Fibroblast of the aortic adventitia (primary cell): ENCODE measurements at places on chromosomes 5 and 9. TPM values are rescaled to one million over a fixed set of nuclear protein-coding genes. Genes with fewer than 3 reads are reported as not detected.

DNA sequence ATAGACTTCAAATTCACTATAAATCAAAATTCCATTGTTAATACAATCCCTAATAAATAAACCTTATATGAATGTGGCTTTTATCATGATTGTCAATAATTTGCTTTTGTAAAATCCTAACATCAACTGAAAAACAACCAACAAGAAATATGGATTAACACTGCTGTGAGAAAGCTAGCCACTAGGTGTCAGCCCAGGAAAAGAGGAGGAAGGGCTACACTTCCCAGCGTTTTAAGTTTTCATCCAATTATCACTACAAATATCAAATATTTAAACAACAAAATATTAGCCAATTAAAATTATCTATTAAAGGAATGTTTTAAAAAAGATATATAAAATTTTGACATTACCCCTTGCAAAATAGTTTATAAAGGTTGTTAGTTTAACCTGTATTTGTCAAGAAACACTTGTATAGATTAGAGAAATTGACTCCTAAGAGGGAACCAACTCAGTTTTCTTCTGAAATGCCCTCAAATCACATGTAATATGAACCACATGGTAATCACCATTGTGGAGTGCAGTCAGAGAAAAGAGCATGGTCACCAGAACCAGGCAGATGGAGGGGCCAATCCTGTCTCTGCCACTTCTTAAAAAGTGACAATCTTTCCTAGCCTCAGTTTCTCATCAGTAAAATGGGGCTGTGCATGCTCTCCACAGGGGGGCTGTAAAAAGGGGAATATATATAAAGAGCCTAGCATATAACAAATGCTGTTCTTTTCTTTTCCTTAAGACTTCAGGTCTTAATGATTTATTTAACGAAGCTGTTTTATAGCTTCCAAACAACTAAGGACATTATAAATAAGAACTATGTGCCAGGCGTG, 188.2 kb downstream of the CRB2 start:
- peak; percentile 67 for DNase-seq

GRCh38 chr5:10077791-10078545, 171.7 kb downstream of the ATPSCKMT start:
- DNase-seq: peak; percentile 74

DNA sequence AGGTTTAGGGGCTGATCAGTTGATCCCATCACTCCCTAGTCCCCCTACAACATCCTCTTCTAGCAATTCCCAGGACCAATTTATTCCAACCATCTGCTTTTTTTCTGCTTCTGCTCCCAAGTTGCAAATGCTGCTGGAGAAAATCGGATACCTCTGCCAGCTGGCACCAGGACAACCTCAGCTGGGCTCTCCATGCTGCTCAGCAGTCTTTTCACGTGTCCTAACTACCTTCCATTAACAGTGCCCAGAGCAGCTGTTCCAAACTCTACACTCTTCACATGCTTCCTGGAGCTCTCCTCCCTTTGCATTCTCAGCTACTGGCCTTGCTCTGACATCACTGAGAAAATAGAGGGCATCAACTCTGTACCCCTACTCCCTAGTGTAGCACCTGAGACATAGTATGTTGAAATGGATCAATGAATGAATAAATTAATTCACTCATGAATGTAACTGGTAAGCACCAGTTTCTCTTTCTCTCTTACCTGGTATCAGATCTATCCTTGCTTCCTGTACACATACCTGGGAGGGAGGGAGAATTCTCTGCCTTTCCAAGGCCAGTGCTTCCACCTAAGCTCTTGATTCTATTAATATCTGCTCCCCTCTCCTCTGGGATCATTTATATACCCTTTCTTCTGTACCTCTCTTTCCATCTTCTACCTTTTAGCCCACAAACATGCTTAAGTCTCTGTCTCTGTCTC, 191.0 kb downstream of the RAB3C start:
- no peak for DNase-seq

- DNase-seq: no peak
Observed at GRCh38 chr5:64637837-64638443, 52.4 kb upstream of the SHISAL2B start.

The NR6A1 gene
- total RNA-seq: 1.2 TPM in 1 of 2 replicates, not detected in the other

- no peak for DNase-seq
Observed at GRCh38 chr5:111472579-111472978, 39.8 kb downstream of the STARD4 start.

The TMEM203 gene
- total RNA-seq: 32.3 and 34.7 TPM in 2 replicates

The OR13D1 gene
- not detected in 2 replicates for total RNA-seq

DNA sequence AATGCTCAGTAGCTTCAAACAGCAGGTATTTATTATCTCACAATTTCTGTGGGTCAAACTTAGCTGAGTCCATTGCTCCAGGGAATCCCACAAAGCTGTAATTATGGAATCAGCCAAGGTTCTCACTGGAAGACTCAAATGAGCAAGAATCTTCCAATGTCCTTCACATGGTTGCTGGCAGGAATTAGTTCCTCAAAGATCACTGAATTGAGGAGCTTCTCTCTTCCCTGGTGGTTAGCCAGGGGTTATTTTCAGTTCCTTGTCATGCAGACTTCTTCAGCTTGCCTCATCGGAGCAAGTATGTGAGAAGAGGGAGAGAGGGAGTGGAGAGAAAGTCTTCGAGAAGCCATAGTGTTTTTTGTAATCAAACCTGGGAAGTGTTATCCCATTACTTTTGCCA, 2331.9 kb downstream of the MAT2B start:
- DNase-seq: no peak

The SPATA31E1 gene
- not detected in 2 replicates for total RNA-seq

DNA sequence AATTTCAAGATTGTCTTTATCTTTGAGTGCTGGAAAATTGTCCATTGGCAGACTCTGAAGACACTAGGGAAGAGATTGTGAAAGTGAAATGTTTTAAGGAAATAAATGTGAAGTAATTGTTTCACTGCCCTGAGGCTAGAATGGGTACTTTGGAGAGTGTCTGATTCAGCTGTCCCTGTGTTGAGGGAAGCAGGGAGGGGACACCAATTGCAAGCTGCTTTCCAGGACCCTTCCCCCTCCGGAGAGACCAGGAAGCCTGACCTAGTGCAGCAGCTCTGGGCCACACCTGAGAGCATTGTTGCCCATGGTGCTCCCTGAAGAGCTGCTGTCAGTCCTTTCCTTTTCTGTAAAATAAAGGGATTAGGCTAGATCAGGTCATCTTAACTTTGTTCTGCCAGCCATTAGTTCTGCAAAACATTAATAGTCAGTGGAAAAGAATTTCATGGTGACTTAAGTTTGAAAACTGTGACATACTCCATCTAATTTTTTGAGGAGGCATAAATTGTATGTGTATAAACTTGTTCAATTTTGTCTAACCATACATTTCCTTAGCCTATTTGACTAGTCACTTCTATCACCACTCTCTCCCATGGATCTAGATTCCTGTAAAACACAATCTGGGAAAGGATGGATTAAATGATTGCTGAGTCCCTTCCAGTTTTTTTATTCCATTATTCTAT, 18.8 kb downstream of the MAP1B start:
- DNase-seq: no peak

GRCh38 chr5:139181835-139182452, 16.2 kb downstream of the SIL1 start:
- DNase-seq: peak; percentile 59

DNA sequence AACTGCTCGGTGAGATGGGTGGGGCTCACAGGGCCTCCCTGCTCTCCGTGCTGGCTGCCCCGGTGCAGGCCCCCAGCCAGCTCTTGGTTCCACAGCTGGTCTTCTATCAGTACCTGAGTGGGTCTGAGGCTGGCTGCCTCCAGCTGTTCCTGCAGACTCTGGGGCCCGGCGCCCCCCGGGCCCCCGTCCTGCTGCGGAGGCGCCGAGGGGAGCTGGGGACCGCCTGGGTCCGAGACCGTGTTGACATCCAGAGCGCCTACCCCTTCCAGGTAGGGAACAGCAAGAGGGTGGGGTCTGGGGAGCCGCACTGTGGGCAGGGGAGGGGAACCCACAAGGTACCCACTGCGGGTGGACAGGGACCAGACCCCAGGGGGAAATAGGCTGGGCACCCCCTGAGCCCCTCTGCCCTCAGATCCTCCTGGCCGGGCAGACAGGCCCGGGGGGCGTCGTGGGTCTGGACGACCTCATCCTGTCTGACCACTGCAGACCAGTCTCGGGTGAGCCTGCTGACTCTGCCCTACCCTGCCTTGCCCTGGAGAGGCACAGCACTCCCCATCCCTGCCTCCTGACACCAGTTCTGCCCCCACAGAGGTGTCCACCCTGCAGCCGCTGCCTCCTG, 2.8 kb downstream of the MAMDC4 start:
- DNase-seq: no peak

The HMHB1 gene
- total RNA-seq: not detected in 2 replicates

DNA sequence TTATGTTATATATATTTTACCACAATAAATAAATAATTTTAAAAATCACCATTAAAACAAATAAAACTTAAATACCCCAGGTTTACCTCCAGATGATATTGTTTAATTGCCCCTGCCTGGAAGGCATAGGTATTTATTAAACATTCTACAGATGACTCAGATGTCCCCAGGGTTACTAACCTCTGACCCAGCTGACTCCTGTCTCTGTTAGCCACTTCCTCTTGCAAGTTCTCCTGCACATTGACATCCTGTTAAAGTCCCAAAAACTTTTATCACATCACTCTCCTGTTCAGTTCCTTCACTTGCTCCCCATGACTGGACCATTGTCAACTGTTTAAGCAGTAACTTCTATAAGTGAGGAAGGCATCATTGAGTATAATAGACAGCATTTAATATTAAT, 37.0 kb upstream of the RAB3C start:
- DNase-seq: no peak

The SLC34A3 gene
- total RNA-seq: not detected in 2 replicates

DNA sequence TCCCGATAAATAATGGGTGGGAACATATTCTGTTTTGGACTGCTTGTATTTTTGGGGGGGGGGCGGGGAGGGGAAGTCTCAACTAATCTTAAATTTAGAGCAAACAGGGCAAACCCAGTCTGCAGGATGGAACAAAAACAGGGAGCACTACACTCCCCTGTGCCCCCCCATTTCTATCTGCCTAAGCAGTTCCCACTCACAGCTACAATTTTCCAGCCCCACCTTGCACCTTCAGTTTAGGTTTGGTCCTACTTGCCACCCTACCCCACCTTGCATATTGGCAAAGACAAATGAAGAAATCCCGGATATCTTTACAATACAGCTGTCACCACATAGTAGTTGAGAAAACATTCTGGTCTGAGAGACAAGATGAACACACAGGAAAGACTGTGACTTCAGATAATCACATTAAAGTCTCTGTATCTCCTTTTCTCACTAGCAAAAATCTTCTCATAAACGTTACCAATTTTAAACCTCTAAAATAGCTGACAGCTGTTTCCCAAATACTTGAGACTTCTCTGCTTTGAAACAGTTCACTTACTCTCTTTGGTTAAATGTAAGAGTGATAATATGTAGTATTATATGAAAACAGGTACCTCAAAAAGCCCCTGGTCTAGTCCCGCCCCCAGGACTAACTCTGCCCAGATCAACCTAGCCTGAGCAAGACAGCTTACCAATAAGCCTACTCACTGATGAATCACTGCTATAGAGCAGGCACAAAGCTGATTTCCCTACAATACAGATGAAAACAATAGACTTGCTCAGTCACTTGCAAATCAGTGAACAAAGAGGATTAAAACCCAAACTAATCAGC, 5.2 kb upstream of the RAPGEF6 start:
- DNase-seq: peak; percentile 50

The IFNA13 gene
- total RNA-seq: not detected in 2 replicates

The GDF9 gene
- 0.18 TPM in 1 of 2 replicates, not detected in the other for total RNA-seq

The CD14 gene
- 0.36 and 4.4 TPM in 2 replicates for total RNA-seq

The PCDHA5 gene
- total RNA-seq: 0.08 and 0.09 TPM in 2 replicates

The ZFP37 gene
- total RNA-seq: 0.82 and 3.6 TPM in 2 replicates

- DNase-seq: no peak
Observed at GRCh38 chr5:154418344-154418820, 27.4 kb upstream of the SAP30L start.

DNA sequence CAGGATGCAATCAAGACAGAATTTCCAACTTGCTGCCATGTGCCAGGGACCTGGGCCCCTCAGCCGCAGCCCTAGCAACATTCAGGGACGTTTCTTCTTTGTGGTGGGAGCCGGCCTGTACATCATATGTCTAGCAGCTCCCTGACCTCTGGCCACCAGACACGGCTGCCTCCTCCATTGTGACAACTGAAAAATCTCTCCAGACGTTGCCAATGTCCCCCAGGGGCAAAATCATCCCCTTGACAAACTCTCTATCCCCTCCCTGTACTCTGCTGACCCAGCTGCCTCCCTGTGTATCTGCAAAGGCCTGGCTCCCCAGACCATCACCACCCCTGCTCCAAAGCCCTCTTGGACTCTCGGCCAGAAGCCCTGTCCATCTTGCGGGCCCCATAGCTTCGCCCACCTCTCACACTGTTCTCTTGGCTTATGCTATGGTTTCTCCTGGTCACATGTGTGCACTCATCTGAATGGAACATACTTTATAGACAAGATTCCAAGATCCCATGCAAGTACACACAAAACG, 40.8 kb downstream of the BICD2 start:
- DNase-seq: no peak

- DNase-seq: no peak
Observed at GRCh38 chr5:168612123-168612522, 33.0 kb upstream of the PANK3 start.

DNA sequence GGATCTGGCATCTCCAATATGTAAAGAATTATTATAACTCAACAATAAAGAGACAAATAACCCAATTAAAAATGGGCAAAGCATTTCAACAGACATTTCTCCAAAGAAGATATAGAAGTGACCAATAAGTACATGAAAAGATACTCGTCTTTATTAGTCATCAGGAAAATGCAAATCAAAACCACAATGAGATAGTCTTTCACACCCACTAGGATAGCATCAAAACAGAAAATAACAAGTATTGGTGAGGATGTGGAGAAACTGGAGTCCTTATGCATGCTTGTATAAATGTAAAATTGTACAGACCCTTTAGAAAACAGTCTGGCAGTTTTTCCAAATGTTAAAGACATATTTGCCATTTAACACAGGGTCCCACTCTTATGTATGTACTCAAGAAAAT, 39.1 kb upstream of the ITGA1 start:
- no peak for DNase-seq

GRCh38 chr5:171351536-171352073, 36.0 kb upstream of the NPM1 start:
- DNase-seq: no peak

DNA sequence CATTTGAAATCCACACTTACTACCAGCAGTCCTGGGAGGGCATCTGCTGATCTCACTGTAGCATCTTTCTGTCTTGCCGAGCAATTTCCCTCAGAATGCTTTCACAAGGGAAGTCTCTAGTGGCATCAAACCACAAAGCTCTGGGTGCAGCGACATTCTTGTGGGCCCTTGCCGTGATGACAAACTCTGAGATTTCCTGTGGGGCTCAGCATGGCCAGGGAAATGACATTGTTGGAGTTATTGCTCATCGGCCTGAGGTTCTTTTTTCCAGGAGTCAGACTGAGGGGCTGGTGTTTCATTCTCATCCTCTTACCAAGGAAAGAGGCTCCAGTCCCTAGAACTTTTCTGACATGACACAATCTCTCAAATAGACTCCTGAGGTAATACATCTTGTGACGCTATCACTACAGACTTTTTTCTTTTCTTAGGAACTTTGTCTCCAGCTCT, 51.4 kb downstream of the PFDN1 start:
- peak; percentile 74 for DNase-seq

DNA sequence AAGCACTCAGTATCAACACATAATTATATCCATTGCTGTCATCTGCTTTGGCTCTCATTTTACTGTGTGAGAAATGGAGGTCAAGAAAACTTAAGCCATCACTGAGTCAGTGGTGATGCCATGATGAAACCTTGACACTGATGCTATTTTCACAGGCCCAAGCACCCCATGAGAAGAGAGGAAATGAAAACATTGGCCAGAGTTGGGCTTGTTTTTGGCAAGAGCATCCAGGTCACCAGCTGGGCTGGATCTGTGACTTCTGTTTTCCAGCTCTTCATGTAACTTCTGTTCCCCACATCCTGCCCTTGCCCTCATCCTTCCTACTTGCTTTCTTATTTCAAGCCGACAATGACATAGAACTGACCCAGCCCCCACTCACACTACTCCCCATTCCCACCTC, 10.0 kb downstream of the LCP2 start:
- DNase-seq: no peak
